ENCODE measurements at places on chromosomes 2 and 18.

DNA sequence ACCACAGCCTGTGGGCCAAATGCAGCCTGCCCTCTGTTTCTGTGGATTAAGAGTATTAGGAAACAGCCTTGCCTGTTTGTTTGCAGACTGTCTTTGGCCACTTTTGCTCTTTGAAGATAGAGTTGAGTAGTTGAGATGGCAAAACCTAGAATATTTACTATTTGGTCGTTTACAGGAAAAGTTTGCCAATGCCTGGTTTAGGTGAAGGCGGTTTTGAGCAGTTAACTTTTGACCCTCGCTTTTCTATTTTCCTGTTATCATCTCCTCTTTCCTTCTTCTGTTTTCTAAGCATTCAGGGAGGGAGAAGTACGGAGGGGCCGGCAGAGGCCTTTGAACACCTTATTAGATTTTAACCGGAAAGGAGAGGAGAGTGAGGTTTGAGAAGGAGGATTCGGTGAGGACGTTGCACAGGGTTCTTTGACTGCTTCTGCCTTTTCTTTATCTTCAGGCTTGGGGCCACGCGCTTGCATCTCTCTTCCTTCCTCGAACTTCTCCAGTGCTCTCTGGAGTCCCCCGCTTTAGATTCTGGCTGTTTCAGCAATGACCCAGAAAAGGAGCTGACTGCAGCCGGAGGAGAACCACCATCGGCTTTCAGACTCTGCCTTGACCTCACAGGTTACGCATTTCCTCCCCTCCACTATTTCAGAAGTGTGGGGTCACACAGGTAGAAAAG, 39.2 kb downstream of the IL1R2 start:
- DNase-seq: no peak

- DNase-seq: no peak
Observed at GRCh38 chr18:22188559-22189267, 19.3 kb downstream of the GATA6 start.

DNA sequence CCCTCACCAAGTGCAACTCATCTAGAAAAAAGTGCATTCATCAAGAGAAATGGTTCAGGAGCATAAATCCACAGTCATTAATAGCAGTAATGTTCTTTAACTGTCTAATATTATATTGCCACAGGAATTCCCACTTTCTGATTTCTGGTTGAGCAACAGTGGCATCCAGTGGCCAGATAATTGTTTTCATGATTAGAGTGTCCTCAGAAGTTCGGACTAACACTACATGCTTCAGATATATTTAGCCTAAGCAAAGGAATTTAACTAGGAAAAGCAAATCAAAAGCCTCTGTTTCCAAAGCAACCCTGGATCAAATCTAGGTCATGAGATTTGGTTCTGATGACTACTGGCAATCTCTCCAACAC, 9.8 kb upstream of the ERBB4 start:
- no peak for DNase-seq

DNA sequence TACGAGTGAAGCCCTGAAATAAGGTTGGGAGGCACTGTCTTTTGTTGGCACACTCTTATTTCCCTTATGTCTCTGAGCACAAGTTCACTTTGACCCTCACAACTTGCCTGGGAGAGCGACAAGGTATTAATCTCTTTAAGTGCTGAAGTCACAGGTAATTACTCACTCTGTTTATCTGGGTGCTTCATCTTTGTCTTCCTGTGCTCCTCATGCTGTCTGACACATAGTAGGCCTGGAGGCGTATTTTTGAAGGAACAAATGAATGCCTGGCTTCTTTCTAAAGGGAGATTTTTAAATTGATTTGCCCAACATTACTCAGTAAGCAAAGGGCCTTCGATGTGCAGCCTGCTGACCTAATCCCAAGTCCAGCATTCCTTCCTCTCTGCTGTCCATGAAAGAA, 507.1 kb upstream of the TNP1 start:
- DNase-seq: no peak

DNA sequence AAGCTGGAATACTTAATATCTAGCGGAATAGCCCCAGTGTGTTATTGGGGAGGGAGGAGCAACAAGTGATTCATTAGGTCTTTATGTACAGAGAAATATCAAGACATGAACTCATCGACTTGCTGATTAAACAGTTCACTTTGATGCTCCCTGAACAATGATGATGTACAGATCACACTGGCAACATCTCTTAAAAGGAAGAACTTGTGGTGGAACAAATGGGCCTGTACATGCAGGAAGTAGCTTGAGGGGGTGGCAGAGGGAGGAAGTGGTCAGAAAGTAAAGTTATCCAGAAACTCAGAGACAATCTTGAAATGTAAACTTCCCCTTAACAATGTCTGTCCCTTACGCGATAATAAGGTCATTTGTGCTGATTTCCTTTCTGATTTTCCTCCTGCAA, 90.5 kb downstream of the NXPH2 start:
- no peak for DNase-seq

GRCh38 chr2:151380580-151381235, 23.3 kb downstream of the TNFAIP6 start:
- no peak for DNase-seq

GRCh38 chr2:30872797-30873196, 65.6 kb upstream of the CAPN13 start:
- no peak for DNase-seq

DNA sequence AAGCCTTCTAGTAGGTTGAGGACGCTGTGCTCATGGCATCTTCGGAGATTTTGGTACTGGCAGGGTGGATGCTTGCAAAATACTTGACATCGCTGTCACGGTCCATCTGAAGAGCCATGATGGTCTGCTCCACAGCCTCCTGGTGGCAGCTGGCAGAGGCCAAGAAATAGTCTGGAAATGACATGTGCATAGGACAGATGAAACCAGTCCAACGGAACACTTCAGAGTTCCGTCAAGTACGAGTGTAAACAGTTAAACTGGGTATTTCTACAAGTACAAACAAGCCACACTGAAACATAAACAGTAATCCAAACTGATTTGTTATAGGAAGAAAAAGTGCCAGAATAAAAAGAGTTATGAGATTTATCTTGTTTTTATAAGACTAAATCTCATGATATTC, 66.6 kb downstream of the PPP4R1 start:
- DNase-seq: no peak

- DNase-seq: no peak
Observed at GRCh38 chr2:47360283-47360682, 42.7 kb upstream of the MSH2 start.

GRCh38 chr18:49476664-49477411, 10.2 kb downstream of the C18orf32 start:
- DNase-seq: no peak

DNA sequence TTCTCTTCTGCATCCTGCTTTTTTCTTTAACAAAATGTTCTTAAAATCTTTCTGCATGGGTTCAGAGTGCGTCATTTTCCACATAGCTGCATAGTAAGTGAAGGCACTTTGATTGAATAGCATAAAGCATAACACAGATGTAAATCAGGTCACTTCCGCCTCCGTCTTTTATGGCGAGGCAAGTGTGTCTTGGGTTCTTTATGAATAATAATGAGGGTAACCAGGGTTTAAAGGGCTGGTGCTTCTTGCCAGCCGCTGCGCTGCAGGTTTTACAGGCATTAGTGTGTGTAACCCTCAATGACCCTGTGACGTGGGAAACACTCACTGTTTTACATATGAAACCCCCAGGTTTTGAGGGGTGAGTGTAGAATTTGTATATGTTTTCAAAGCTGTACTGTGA, 164.2 kb downstream of the MYT1L start:
- no peak for DNase-seq

- no peak for DNase-seq
Observed at GRCh38 chr2:240819858-240820606, at the start of gene KIF1A. KIF1A (minus strand) TSS chr2:240820219; CDS start chr2:240797752, 22,467 bp downstream.

- no peak for DNase-seq
Observed at GRCh38 chr2:103873716-103874351, 980.1 kb upstream of the POU3F3 start.

DNA sequence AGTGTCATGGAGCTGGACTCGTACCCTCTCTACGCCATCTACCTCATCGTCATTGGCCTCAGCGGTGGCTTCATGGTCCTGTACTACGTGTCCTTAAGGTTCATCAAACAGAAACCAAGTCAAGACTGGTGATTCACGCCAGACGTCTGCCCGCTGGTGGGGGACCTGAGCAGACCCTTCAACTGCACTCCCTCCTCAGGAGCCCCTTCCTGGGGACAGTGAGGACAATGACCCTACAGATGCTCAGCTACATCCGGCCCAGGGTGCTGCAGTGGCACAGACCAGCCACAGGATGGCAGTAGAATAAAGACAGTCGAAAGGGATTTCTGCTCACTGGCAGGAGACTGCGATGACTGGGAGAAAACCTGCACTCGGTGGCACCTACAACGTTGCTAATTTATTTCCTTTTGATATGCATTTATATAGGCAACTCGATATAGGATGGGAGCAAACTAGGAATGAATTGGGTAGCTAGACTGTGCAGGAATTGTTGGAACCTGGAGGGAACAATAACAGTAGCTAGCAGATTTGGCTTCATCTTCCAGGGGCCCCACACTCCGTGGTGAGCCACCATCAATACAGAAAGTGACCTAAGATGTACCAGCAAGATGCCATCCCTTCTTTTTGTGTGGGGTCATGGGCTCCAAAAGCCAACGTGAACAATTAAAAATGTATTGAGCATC, 39.2 kb downstream of the ABCG8 start:
- DNase-seq: peak; percentile 27

GRCh38 chr2:233807215-233807865, 29.2 kb downstream of the MROH2A start:
- no peak for DNase-seq

GRCh38 chr2:231685349-231686191, 22.8 kb upstream of the PTMA start:
- DNase-seq: no peak

GRCh38 chr2:53230691-53231090, 536.9 kb upstream of the CHAC2 start:
- no peak for DNase-seq

DNA sequence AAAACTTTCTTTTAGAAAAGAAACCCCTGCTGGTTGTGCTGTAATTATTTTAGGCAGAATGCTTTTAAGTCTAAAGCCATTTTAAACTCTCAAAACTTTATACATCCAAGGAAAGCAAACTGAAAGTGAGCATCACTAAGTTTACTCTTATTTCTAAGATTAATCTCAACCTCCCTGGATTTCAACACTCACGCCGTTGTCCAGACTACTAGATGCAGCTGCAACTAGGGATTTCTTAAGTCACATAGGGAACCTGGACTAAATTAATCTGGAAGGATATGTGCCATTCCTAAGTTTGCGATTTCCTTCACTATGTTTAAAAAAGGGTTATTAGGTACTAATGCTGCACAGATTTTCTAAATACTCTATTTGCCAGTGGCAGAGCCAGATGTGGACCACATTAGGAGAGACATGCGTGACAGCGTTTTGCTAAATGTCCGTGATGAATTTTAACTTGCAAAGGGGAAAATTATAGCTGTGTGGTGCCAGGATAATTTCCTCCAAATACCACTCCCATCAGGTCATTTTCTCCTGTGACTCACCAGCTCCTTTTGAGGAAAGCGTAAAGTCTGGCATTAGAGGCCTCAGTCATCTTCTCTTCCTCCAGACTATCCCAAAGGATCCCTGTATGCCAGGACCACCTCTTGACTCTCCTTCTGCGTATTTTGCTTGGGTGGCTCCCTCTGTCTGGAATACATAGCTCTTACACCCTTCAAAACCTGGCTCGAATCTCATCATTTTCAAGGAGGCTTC, 143.7 kb downstream of the ATL2 start:
- DNase-seq: no peak

DNA sequence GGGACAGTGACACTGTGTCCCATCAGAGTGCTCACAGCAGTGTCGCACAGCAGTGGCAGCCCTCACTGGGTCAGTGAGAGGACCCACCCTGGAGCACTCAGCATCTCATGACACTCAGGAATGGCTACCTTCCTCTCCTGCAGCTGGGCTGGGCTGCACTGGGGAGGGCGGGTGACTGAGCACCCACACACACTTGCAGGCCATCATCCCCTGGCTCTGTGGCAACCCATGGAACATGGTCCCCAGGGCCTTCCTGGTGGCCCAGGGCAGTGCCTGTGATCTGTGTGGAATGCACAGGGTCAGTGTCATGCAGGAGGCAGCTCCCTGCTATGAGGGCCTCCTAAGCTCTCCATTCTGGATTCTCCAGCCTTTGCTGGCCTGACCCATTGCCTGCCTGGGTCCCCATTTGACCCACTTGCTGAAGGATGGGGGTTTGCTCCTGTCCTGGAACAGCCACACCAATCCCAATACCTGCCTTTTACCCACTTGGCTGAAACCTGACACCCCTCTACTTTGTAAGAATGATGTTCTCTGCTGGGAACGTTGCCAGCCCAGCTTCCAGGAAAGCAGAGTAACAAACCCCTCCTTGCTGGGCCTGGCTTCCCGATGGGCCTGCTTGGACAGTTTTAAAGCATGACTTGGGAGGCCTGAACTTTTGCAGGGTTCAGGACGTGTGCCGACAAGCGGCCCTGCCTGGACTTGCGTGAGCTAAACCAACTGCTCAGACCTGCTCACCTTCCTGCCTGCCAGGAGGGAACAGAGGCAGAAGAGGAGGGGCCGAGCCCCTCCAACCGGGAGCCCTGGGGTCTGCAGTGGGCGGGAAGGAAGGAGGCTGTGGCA, 13.7 kb downstream of the HS6ST1 start:
- DNase-seq: no peak

GRCh38 chr2:133086176-133086575, 416.2 kb upstream of the LYPD1 start:
- DNase-seq: no peak

GRCh38 chr2:6749962-6750361, 115.7 kb downstream of the CMPK2 start:
- DNase-seq: no peak

GRCh38 chr2:62110415-62111025, 85.4 kb upstream of the B3GNT2 start:
- no peak for DNase-seq

GRCh38 chr2:128726911-128727310, 408.2 kb upstream of the HS6ST1 start:
- no peak for DNase-seq

GRCh38 chr2:71796174-71796593, 342.8 kb downstream of the DYSF start:
- no peak for DNase-seq

DNA sequence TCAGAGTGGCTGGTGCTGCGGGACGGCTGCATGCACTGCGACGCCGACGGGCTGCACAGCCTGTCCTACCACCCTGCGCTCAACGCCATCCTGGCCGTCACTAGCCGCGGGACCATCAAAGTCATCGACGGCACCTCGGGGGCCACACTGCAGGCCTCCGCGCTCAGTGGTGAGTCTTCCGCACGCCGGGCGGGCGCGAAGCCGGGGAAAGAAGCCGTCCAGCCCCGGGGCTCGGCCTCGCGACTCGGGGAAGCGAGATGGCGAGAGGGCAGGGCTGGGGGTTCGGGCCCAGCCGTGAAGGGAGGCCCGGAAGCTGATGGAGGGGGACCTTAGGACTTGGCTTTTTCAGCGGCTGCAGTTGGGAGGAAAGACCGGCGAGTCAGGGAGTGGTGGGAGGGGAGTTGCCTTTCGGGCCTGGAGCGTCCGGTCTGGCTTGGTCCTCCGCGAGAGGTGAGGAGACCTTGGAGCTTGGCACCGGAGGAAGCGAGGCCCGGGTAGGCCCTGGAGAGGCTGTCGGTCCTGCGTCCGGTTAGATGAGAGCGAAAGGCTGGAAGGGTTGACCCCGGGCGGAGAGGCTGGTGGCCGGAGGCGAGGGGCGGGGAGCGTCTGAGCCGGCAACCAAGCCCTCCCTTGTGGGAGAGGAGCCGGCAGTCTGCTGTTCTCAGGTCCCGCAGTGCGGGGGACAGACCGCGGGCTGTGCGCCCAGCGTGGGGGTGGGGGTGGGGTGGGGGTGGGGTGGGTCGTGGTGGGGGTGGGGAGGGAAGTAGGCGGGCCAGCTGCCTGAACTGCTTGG, 691 bp downstream of the BIRC6 start:
- DNase-seq: peak; percentile 5

GRCh38 chr18:77052983-77053309, 79.6 kb downstream of the MBP start:
- DNase-seq: no peak

- DNase-seq: no peak
Observed at GRCh38 chr2:45014016-45014702, 4.9 kb upstream of the SIX2 start.

Data from stimulated activated CD8-positive, alpha-beta memory T cell treated with anti-CD3 and anti-CD28 coated beads, Interleukin-7, amount 100 ng/mL, for 48 hours (primary cell).